ENCODE measurements at places on chromosomes 6 and 20.

- DNase-seq = no peak
These were observed 480.9 kb upstream of the NOX3 start for GRCh38 chr6:155936551-155936950.

DNA sequence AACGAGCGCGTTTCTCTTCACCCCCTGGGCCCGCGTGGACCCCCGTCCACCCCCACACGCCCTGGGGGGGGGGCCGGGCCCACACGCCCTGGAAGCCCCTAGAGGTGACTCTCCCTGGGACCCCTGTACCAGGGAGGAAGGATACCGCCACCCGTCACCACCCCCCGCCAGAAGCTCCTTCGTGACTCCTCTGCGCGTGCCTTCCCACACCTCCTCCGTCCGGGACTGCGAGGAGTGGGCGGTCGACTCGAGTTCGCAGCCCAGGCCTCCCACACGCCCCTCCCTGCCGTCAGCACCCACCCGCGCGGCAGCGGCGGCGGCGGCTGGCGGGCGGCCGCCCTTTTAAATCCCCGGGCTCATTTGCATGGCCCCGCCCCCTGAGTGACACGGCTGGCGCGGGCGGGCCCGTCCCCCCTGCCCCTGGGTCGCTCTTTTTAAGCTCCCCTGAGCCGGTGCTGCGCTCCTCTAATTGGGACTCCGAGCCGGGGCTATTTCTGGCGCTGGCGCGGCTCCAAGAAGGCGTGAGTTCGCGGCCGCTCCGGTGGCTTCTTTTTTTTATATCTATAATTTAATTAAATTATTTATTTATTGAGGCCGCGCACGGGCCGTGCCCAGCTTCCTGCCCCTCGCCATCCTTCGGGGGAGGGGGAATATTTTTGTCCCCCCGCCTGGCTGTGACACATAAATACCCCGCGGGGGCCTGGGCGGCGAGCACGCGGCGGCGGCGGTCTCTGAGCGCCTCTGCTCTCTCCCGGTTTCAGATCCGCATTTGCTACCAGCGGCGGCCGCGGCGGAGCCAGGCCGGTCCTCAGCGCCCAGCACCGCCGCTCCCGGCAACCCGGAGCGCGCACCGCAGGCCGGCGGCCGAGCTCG is at the start of gene HMGA1:
TSS of gene HMGA1 (plus strand) at position 431 of the 873 bp plus-strand sequence. CDS start 3,908 bp downstream, outside the sequence.
- DNase-seq = peak; percentile 90

DNA sequence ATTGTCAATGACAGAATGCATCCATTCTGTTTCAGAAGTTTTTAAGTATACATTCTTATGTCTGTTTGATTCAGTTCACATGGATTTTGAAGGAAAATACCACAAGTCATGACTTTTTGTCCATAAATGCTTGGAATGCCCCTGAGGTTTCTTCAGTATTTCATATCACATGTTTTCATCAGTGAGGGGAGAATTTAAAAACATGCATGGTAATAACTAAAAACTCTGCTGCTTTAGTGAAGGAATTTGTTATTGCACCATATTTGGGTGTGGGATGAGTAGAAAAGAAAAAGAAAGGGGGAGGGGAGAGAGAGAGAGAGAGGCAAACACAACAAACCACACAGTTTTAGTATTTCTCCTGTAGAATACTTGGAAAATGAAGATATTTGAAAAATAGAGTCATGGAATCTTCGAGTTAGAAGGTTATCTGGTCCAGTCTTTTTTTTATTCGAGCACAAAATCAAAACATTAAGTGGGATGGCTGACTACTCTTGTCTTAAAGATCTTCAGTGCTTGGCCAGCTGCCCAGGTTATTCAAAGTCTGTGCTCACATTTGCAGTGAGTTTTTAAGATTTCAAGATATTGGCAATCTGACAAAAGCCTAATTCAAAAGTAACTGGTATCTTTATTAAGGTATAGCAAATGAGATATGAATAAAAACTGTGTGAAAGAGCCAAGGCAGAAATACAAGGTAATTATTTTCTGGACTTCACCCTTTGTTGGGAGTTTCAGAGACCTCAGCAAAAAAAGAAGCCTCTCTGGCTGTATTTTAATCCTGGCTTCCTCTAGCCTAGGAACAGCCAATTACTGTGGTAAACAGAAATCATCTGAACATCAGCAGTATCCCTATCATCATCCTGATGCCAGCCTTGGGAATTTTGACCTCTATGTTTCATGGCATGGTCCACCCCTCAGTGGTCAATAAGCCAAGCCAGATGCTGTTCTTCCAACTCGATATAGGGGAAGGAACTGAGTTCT is 687.9 kb upstream of the CITED2 start:
- no peak for DNase-seq

DNA sequence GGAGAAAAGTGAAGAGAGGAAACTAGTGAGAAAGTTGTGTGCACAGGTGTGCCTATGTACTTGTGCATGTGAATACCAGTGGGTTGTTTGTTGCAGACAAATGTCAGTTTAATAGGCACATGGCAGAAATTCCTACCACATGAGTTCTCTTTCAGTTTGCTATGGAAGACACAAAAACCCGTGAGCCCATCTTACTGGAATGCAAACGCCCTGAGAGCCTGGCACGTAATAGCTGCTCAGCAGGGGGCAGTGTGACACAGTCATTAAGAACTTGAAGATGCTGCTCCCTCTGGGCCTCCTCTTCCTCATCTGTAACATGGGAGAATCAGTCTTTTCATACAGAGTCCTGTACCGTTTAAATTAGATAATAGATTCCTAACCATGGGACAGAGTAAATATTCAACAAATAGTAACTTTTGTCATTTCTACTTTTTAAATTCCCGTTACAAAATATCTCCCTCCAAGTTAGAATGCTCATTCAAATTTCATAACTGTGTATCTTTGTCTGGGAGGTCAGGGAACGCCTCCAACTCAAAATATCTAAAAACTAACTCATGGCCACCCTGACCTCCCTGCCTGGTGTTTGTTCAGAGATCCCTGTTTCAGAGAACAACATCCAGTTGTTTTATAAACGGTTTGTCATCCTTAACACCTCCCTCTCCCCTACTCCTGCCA is 802.9 kb downstream of the MAFB start:
- no peak for DNase-seq

GRCh38 chr20:60009318-60009717 is 51.1 kb downstream of the CDH26 start:
- DNase-seq = no peak

DNA sequence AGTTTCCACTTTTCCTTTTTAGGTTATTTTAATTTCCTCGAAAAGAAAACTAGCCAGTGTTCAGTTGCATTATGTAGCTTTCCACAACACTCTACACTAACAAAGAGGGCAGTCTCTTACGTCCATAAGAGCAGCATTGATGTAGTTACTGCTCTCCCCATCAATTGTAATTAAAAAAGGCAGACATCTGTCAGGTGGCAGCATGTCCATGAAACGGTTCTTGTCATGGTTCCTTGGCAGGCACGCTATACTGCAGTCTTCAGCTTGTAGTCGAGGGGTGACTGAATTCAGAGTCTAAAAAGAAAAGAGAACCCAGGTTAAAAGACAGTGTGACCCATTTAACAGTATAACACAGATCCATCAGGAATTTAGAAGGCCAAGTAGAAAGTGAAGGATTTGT is 80.1 kb upstream of the THEMIS start:
- DNase-seq = no peak

- DNase-seq = peak; percentile 55
These were observed 7.9 kb downstream of the CALHM4 start for GRCh38 chr6:116561377-116562018.

- DNase-seq = no peak
These were observed 18.6 kb downstream of the ABCF1 start for GRCh38 chr6:30589754-30590358.

DNA sequence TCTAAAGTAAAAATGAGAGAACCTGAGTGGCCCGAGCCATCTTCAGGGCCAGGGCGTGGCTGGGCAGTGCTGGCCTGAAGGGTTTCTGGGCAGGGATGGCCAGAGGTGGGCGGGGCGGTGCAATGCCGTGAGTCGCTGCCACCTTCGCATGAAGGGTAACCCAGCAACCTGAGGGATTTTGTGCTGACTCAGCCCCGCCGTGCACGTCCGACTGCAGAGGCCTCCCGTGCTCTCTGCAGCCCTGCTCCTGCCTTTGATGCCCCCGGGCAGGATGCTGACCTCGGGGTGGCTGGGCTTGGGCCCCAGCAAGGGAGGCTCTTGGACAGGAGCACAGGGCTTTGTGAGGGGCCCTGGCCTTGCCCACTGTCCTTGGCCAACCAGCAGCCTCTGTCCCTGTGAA is 81.7 kb upstream of the GATA5 start:
- DNase-seq = no peak

- DNase-seq = no peak
These were observed 9.7 kb upstream of the CD40 start for GRCh38 chr20:46108435-46108841.

DNA sequence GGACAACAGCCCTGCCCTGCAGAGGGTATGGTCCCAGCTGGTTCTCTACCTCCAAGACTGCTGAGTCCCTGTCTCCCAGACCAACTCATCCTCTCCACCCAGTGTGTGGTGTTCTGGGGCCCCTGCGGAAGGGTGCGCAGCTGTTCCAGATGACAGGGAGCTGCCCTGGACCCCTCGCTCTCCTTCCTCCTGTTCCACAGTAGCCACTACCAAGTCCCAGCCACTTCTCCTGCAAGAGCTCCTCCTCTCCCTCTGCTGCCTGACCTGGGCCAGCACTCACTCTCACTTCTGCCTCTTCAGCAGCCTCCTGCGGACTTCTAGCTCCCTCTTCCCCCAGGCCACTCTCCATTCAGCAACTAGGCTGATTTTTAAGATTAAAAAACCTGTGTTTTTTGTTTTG is 40.1 kb upstream of the TMEM181 start:
- no peak for DNase-seq
